Fibroblast of lung (primary cell): ENCODE measurements at places on chromosomes 2 and 18. TPM values are rescaled to one million over a fixed set of nuclear protein-coding genes. Genes with fewer than 3 reads are reported as not detected.

GRCh38 chr2:110973262-110973661 is 147.5 kb upstream of the BCL2L11 start:
- DNase-seq: no peak

DNA sequence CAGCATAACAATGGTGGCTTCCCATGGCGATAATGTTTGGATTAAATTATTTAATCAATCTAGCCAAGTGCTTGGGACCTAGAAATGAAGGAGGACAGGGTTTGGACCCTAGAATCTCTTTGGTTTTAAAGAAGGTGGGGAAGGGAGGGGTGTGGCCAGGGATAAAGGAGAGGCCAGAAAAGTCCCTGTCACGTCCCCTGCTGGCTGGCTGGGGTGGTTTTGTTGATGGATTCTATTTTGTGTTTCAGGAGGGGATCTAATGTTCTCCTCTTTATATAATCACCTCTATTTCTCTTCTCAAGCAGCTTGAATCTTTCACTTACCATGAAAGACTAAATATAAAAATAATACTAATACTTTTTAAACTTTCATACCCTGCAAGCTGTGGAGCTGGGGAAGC is 52.6 kb upstream of the GALR1 start:
- no peak for DNase-seq

- no peak for DNase-seq
Measured at GRCh38 chr2:48733067-48733503, 22.4 kb downstream of the LHCGR start.

DNA sequence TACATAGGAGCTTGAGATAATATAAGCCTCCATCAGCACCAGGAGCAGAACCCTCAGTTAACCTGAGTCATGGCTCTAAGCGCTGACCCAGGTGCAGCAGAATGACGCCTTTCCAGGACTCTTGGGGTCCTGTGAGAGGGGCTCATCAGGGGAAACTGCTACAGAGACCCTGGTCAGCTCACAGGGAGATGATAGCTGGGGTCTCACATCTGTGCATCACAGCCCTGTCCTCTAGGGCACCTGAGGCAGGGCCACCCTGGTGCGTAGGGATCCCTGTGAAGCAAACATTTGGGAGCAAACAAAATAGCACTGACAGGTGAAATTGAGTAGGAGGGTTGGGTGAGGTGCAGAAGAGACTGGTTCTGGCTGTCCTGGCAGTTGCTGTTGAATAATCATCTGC is 219.2 kb downstream of the SH3RF3 start:
- no peak for DNase-seq

DNA sequence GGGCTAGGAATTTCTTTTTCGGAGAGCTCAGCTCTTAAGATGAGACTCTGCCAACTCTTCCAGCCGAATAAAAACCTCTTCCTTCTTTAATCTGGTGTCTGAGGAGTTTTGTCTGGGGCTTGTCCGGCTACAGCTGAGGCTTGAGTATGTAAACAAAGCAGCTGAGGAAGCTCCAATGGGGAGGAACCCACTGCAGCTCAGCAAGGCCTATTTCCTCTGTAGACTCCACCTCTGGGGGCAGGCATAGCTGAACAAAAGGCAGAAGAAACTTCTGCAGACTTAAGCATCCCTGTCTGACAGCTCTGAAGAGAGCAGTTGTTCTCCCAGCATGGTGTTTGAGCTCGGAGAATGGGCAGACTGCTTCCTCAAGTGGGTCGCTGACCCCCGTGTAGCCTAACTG is 838.7 kb downstream of the CCDC85A start:
- DNase-seq: no peak

DNA sequence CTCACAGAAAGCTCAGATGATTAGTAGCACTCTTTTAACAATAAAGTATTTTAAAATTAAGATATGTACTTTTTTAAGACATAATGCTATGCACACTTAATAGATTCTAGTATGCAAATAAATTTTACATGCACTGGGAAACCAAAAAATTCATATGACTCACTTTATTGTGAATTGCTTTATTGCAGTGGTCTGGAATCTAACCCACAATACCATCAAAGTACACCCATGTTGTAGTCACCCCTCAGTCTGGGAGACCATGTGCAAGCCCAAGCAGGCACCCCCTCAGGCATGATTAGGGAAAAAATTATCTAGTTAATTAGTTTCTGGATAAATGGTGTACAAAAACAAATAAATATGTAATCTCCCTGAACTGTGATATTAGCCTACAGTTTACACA is 649.0 kb upstream of the HS6ST1 start:
- no peak for DNase-seq

The DPP4 gene
- total RNA-seq: 148 and 297 TPM in 2 replicates

The IL36G gene
- total RNA-seq: not detected in 2 replicates

The DGUOK gene
- 51.6 and 54.3 TPM in 2 replicates for total RNA-seq
